ENCODE measurements at places on chromosomes 1 and 21.

DNA sequence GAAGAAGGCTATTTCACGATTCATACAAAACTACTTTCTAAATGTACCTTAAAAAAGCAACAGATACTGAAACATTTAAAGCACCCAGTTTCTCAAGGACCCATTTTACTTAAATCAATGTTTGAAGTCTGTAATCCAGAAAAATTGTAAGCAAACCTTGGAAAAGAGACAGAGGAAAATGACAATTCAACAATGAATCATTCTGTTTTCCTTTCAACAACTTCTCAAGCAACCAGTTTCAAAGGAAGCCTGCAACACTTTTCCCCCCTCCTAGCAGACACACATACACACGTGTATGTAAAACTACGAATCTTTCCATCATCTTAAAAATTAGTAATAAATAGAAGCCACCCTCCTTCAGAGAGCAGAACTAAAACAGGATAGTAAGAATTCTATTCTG, 1.2 kb downstream of the RERE start:
- peak; percentile 29 for DNase-seq

DNA sequence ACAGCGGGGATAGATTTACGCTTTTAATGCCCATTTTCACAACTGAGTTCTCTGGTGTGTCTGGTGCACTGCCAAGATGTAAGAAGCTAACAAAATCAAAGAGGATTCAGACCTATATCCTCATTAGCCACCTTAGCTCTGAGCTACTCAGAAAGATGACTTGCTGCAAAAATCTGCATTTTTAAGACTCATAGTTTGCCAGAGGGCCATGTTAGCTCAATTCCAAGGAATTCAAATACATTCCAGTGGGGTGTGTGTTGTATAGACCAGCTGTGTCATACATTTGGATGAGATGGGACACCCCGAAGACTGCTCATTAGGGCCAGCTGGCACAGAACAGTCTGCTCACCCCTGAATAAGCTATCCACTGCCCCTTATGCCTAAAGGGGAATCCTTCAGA, 8.9 kb downstream of the DENND2D start:
- DNase-seq = no peak

- no peak for DNase-seq
These were observed 110.4 kb downstream of the RNF220 start for GRCh38 chr1:44515416-44515815.

DNA sequence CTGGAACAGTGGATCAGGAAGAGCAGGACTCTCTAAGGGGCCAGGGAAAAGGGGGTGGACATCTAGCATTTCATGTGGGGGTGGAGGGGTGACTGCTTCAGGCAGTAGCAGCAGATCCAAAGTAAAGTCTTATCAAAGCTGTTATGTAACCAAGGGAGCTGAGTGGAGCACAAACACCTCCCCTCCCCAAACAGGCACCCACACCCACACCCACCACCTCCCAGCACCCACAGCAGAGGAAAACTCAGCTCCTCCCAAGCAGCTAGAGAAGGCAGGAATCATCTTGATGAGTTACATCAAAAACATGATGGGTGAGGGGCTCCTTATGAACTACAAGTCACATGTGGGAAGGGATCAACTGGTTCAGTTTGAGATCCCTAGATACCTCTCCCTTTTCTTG, 6.0 kb downstream of the DLGAP3 start:
- DNase-seq = no peak

- DNase-seq = peak; percentile 10
These were observed 979 bp downstream of the PIGM start for GRCh38 chr1:160030657-160031364.

DNA sequence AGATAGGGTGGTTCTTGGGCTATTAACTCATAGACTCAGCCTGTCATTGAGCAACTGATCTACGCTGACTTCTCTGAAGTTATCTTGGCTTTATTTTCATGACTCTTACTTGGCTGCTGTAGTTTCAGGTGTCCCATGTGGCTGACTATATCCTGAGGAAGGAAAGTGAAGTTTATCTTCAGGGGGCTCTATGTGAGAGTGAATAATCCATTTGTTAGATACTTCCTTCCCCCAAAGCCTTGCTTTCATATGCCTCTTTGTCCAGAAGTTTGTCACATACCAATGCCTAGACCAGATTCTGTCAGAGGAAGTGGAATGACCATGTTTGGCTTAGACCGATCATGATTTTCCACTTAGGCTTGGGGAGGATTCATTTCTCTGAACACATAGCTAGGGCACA, 27.9 kb upstream of the C1orf87 start:
- DNase-seq = no peak

DNA sequence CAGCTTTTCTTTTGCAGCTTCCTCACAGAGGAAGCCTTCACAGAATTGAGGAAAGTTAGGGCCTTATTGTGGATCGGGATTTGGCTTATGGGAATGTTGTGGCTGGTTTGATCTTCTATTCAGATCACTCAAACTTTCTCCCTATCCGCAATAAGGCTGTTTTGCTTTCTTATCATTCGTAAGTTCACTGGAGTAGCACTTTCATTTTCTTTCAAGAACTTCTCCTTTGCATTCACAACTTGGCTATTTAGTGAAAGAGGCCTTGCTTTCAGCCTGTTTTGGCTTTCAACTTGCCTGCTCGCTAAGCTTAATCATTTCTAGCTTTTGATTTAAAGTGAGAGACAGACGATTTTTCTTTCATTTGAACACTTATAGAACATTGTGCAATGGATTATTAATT, 181.9 kb upstream of the B3GALT2 start:
- no peak for DNase-seq

Data from ACHN (cell line).